HTR-8/SVneo (cell line): ENCODE measurements at places on chromosomes 7 and 10.
A peak's percentile ranks its signal among the peaks of the same experiment; 100 is the strongest.

- no peak for DNase-seq
These were observed 360.1 kb downstream of the TNS3 start for GRCh38 chr7:47221826-47222225.

GRCh38 chr10:61076572-61077114 is 132.7 kb upstream of the RHOBTB1 start:
- DNase-seq: no peak

DNA sequence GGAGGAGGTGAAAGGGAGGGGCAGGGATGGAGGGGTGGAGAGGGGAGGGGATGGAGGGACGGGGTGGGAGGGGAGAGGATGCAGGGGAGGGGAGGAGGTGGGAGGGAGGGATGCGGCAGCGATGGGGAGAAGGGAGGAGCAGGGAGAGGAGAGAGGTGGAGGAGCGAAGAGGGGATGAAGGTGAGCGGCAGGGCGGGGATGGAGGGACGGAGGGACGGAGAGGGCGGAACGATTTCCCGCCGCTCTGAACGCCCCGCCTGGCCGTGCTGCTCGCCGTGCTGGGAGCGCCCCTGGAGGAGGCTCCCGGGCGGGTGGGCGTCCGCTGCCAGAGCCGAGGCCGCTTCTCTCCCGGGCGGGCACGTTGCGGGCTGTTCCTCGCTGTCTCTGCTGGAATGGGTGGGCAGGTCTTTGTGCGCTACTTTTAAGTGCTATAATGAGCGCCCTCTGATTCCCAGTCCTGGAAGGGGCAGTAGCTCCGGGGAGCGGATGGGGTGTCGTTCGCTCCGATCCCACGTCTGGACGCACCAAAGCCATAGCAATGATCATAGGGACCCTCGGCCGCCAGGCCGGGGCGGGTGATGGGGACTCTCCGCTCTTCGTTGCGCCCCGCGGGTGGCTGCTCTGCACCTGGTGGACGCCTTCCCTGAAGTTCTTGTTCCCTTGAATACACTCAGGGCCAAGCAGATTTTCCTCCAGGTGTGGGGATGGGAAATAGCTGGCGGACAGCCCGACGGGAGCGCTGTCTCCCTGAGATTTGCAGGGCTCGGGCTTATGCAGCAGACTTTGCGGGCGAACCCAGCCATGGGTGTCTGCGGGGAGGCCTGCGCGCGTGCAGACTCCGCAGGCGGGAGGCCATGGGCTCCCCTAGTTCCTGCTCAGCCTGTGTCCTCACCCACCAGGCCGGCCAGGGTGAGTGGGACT is 81.1 kb upstream of the CPXM2 start:
- DNase-seq: no peak

DNA sequence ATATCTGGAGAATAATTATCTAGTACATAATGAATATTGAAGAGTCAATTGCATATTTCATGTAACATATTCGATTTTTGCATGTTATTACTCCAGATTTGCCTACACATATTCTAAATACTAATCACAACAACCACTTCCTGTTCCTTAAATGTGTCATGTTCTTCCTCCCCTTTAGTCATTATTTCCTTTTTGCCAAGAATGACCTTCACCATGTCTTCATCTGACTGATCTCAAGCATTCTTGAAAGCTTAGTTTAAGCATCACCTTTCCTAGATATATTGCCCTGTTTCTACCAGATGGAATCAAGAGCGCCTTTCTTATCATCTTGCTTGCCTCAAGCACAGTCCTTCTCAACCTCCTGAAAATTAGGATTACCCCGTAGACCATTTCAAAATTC is 23.5 kb upstream of the MEOX2 start:
- no peak for DNase-seq

- DNase-seq: no peak
These were observed 6.7 kb downstream of the EIF4H start for GRCh38 chr7:74180866-74181265.

DNA sequence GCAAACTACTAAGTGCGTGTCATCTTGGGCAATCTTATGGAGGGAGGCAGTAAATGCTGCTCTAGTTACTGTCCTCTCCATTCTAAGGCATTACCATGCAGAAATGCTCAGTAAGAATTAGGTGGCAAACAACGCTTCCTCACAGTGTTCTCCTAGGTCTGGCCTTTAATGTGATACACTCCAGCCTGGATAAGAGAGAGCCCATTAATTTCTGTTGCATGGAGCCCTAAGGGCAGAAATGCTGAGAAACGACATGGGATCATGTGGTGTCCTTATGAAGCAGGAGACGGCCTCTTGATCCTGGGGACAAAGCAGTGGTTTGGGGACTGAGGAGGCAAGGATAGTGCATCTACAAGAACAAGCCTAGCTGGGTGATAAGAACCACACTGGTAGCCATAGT is 44.0 kb downstream of the SLC25A13 start:
- DNase-seq: no peak

GRCh38 chr10:124532106-124532641 is 70.6 kb downstream of the LHPP start:
- no peak for DNase-seq

DNA sequence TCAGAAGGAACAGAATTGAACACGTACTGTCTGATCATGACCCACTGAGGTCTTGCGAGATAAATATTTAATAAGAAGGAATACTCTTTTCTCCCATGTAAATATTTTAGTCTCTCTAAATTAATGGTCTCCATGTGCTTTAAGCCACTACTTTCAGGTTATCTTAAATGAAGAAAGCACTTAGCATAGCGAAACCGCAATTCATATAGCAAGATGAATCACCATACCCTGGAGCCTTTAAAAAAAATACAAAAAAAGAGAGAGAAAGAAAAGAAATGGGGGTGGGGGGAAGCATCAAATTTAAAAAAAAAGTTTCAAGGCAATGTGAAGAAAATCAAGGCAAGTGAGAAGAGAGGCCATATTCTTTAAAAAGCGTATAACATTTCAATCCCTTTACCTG is 82.5 kb downstream of the CTTNBP2 start:
- no peak for DNase-seq

- DNase-seq: peak; percentile 10
These were observed 180.3 kb upstream of the GRB10 start for GRCh38 chr7:50962962-50963374.

GRCh38 chr10:110241407-110241806 is 34.0 kb downstream of the MXI1 start:
- DNase-seq: no peak

DNA sequence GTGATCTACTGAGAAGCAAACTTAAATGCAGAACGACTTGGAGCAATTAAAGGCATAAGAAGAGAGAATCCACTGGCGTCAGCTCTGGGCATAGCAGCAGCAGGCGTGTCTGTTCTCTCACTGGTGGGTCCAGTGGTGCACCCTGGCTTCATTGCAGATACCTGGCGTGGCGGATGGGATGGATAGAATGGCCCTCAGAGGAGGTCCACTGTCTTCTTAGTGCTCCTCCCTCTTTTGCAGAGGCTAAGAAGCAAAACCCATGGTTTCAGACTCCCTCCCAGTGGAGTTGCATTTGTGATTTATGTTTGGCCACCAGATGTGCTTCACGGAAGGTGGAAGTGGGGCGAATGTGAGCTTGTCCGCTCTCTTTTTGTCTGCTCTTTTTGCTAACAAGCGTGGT is 28.4 kb upstream of the PRKAG2 start:
- DNase-seq: no peak

DNA sequence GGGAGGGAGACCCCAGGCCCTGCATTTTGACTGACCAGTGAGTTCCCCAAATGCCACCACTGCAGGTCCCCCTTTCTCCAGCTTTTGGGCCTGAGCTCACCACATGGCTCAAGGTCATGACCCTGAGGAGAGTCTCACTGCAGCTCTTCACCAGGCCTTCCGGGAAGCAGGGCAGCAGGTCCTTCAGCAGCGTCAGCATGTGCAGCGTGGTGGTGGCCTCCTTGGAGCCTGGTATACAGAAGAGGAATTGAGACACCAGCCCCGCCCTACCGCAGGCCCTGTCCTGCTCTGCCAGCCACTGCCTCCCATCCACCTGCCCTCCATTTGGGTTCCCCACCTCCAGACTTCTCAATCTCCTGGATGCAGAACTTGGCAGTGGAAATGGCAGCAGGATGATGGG is 13.0 kb downstream of the RRP12 start:
- DNase-seq: no peak

GRCh38 chr7:78226059-78226719 is 427.6 kb downstream of the PHTF2 start:
- DNase-seq: no peak

GRCh38 chr10:17046989-17047388 is 82.6 kb downstream of the CUBN start:
- no peak for DNase-seq

DNA sequence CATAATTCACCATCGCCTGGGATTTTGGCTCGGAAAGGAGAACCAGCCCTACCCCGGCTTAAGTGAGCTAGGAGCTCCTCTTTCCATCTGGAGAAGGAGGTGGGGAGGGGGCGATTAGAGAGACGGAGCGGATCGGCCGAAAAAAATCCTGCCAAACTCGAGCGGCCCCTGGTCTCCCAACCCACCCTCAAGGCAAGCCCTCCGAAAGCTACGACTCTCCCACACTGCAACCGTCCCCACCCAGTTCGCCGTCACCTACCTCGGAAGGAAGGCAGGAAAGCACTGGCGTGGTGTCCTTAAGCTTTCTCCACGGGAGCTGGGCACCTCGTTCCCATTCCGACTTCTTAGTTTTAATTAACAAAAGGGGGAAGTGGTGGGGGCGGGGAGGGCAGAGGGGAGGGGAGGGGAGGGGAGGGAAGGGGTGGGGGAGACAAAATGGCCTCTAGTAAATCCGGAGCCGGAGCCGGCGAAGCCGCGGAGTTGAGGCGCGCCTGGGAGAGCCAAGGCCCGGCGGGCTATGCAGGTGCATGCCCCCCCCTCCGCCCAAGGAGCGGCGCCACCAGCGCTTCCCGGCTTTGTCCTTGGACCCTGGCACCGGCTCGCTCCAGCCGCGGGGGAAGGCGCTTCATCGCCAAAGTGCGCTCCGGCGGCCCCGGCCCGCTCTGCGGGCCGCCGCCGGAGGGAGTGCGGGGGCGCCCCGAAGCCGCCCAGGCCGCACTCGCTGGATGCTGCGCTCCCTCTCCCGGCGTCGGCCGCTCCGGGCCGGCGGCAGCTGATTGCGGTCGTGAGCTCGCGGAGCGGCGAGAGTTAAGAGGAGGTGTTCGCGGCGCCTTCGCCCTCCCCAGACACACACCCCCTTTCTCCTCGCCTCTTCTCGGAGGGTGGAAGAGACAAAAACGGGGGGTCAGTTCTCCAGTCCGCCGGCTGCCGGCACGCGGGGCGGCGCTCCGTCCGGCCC is at the start of gene LRRC4:
LRRC4 (minus strand) TSS at position 784 of the 958 bp plus-strand sequence. CDS start 797 bp downstream, outside the sequence.
- peak; percentile 54 for DNase-seq

DNA sequence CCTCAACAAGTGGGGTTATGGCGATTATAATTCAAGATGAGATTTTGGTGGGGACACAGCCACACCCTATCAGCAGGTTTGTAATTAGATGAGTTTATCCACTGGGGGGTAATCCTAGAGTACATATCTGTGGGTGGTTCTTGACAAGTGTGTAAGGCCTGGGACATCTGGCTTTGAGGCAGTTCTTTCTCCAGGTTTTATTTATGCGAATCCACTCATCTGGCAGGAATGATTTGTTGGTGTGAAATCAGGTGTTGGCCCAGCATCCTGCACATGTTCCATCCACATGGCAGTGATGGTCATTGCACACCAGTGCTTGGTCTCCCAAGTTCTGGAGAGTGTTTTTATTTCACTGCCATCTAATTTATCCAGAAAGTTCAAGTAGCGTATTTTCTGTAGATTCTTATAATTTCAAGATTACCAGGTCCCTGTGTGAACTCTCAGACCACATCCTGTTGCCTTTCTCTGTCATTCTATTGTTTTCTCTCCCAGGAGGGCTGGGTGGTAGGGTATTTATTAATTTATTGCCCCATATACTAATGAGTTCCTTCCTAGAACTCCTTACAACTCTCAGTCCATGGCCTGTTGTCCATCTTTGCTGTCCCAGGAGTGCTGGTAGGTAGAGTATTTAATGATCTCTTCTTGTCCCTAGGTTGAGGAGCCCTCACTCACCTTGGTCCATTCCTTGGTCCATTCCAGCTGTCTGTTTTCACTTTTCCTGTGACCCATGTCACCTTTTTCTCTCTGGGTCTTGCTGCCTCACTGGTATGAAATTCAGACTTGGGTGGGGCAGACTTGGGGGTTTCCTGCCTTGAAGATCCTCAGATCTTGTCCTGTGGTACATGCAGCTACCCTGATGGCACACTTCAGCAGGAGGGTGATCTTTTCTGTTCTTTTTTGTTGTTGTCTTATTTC is 10.4 kb downstream of the RALA start:
- DNase-seq: no peak

DNA sequence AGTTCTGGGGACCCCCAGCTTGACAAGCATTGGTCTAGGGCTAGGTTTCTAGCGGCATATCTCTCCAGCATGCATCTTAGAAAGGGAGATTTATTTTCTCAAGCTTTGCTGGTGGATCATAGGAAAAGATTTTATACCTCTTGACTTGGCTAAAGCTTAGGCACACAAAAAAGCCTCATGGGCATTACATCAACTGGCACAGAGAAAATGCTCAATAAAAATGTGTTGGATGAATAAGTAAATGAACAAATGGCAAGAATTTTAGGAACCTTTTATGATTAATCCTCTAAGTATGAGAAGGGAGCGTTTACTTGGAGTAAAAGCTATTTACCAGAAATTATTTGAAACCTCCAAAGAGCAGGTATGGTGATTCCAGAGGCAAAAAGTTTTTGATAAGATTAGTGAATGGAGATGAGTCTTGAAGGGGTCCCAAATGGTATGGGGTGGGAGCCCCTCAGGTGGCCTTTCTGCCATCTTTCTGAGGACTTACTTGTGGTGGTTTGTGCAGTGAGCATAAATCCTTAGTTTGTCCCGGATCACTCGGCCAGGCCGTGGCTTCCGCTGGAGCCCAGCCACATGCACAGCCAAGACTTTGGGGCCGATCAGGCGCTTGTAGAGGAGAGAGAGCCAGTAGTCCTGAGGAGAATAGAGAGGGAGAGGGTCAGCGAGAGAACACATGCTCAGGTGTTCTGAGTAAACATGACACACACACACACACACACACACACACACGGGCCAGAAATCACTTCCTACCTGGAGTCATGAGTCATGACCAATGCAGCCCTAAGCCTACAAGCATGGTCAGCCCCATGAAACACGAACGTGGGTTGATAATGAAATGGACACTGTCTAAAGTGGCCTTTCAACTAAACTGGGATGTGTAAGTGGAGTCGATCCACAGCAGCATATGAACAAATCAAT is 43.1 kb upstream of the HPS1 start:
- no peak for DNase-seq

DNA sequence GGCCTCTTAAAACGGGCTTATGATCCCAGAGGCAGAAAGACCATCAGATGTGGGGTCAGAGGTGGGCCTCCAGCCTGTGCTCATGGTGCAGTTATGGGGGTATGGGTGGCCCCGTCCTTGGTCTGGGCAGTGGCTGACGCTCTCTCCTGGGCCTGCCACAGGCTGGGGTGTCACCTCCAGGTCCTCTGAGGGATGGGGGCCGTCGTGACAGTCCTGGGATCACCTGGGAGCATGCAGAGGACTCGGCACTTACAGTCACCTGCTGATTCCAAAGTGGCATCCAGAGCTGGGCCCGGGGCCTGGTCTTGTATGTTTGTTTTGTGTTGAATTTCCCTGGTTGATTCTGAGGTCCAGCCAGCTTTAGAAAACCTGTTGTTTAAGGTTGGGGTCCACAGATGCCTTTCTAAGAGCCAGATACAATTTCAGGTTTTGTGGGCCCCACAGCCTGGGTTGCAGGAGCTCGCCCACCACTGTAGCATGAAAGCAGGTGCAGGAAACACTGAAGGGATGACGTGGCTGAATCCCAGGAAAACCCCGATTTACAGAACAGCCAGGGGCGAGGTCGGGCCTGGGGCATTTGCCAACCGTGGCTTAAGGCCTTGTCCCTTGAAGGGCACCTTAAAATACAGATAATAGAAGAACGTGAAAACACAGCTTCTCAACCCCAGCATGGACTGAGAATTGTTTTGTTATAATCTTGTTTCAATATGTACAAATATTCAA is 170.7 kb upstream of the PPP2R2D start:
- no peak for DNase-seq
